ENCODE measurements at places on chromosomes 5 and 9.
A peak's percentile ranks its signal among the peaks of the same experiment; 100 is the strongest.

GRCh38 chr5:2753452-2754420, 2.3 kb upstream of the IRX2 start:
- DNase-seq, result no peak

GRCh38 chr5:68557162-68557936, 341.8 kb downstream of the PIK3R1 start:
- no peak for DNase-seq

DNA sequence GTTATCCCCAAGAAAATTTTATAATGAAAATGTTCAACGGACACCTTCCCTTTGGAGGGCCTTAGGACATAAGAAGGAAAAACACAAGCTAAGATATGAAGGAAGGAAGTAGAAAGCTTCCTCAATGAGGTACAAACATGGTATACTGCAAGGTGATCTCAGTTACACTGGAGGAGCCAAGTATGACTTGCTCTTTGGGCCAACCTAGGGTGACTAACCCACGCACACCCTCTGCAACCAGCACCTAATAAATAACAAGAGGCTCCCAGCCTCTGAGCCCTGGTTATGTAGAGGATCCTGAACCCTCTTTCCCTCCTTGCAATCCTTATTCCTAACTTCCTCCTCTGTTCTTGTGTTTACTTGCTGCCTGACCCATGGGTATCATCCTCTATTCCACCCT, 38.3 kb upstream of the KCNV2 start:
- DNase-seq, result no peak

- DNase-seq, result no peak
These were observed 100.9 kb downstream of the SNCAIP start for GRCh38 chr5:122412966-122413365.

- DNase-seq, result no peak
These were observed 818.0 kb upstream of the ZNF608 start for GRCh38 chr5:125564317-125564975.

- DNase-seq, result no peak
These were observed 31.1 kb upstream of the PPP3R2 start for GRCh38 chr9:101625876-101626275.

GRCh38 chr9:116298878-116299391, 145.3 kb downstream of the PAPPA start:
- DNase-seq, result no peak

GRCh38 chr5:56055287-56055686, 60.5 kb upstream of the IL6ST start:
- DNase-seq, result no peak

DNA sequence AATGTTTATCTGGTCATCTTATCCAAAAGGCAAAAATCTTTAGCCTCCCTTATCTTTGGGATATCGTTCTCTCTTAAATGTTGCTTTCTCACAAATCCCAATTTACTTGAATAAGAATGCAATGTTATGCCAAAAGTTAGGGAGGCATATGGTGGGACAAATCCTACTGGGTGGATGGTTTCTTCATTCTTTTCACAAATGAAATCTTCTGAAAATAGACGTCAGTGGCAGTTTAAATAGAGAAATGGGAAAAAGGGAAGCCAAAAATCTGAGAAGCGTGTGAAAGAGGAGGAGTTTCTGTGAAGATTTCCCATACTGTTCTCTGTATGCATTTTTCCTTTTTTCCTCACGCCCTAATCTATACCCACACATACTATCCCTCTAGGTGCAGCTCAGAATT, 2.5 kb upstream of the PCDHAC1 start:
- DNase-seq, result no peak

GRCh38 chr5:71757590-71758543, 38.8 kb downstream of the CARTPT start:
- DNase-seq, result peak; percentile 12

DNA sequence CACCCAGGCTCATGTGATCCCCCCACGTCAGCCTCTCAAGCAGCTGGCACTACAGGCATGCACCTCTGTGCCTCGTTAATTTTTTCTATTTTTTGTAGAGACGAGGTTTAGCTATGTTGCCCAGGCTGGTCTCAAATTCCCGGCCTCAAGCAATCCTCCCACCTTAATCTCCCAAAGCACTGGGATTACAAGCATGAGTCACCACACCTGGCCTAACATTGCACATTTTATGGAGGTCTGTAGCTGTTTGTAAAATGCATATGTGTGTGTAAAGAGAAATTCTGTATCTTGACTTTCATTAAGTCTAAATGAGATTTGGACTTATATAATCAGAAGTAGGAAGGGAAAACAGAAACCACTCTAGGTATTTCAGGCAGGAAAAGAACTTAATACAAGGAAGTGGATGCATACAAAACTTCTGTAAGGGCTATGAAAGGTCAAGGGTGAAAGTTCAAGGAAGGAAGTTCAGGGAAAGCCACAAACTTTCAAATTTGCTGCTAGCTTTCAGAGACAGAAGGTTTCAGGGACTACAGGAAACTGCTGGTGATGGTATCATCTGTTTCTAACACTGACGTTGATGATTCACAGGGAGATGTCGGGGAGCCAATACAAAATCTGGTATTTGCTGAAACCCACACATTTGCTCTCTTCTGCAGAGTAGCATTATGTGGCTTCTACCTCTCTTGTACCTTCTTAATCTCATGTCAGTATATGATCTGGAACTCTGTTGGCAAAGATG, 209.4 kb downstream of the PIK3R1 start:
- no peak for DNase-seq

Data from stimulated activated CD8-positive, alpha-beta memory T cell treated with anti-CD3 and anti-CD28 coated beads, Interleukin-15, amount 100 ng/mL, for 1 hour (primary cell).